ENCODE measurements at places on chromosomes 3 and 15. TPM values are rescaled to one million over a fixed set of nuclear protein-coding genes. Genes with fewer than 3 reads are reported as not detected.

DNA sequence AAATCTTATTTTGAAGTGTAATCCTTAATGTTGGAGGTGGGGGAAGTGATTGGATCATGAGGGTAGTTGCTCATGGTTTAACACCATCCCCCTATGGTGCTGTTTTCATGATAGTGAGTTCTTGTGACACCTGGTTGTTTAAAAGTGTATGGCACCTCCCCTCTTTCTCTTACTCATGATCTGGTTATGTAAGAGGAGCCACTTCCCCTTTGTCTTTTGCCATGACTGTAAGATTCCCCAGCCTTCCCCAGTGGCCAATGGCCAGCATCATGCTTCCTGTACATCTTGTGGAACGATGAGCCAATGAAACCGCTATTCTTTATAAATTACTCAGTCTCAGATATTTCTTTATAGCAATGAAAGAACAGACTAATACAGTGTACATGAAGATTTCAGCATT is 39.8 kb upstream of the GMNC start:
- DNase-seq = no peak

DNA sequence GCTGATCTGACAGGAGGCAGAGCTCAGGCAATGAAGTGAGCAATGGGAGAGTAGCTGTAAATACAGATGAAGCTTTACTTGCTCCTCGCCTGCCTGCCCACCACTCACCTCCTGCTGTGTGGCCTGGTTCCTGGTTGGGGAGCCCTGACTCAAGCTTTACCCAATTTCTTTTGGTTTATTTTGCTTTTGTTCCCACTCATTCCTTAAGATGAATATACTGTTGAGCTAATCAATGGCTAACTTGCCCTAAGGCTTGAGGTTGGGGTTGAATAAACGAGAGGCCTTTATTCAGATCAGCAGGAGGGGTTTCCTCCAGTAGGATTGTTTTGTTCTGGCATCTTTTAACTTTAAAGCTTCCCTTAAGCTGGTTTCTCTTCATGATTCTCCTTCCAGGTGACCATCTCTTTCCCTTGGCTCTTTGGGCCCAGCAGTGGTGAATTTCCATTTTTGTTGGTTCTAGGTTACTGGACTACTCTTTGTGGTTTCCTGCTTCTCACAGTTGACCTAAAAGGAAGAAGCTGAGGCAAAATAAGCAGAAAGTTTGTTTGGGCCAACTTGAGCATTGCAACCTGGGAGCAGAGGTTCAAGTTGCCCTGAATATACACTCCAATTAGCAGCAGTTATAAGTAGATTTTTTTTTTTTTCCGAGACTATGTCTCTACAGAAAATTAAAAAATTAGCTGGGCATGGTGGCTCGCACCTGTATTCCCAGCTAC is 44.4 kb downstream of the STARD9 start:
- no peak for DNase-seq

DNA sequence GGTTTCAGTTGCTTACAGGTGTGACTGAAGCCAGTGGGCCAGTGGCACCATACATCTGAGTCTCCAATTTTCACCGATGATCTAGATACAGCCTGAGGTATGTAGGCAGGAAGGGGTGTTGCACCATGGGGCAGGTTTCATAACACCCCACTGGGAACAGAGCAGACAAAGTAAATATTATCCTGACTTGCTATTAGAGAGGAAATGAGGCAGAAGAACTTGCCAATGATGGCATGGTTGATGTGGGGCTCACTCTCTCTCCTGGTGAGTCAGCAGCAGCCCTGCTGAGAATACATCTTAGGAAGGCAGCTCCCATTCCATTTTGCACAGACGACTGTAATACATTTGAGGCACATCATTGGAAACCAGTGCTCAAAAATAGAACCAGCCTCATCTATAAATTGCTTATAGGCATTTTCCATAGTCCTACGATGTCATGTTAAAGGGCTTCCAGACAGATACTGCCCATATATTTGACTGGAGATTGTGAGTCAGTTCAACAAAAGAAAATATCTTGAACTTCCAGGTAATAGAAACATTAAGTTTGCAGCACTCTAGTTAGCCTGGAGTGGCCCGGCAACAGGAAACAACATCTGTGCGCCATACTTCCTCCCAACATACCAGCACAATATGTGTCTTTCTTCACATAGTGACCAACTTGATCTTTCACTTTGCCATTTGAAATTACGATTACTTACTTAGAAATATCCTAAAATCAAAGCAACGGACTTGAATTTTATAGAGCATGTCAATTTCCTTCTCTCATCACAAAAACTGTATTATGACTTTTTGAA is 175.5 kb downstream of the NECTIN3 start:
- DNase-seq = no peak

Gene ARPP21
- not detected for polyA plus RNA-seq

Gene CHRFAM7A
- polyA plus RNA-seq = 4.1 TPM

GRCh38 chr3:133455281-133455680 is 55.4 kb downstream of the BFSP2 start:
- no peak for DNase-seq

Gene CD86
- polyA plus RNA-seq = 3.4 TPM

GRCh38 chr15:70566989-70567388 is 196.4 kb downstream of the UACA start:
- DNase-seq = no peak

Gene ASB14
- polyA plus RNA-seq = 1.9 TPM

GRCh38 chr3:54772746-54773145 is 155.1 kb downstream of the LRTM1 start:
- no peak for DNase-seq

Gene TMEM40
- 2.0 TPM for polyA plus RNA-seq

DNA sequence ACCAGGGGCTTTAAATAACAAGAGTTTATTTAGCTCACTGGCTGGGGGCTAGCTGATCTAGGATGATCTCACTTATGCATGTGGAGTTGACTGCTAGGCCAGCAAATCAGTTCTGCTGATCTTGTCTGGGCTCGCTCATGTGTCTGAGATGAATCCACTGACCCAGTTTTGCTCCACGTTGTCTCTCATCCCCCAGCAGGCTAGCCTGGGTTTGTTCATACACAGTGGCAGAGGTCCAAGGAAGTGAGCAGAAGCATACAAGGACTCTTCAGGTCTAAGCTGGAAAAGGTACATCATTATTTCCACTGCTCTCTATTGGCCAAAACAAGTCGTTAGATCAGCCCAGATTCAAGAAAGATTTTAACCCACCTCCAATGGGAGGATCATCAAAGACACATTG is 238.0 kb downstream of the PLCL2 start:
- DNase-seq = no peak

DNA sequence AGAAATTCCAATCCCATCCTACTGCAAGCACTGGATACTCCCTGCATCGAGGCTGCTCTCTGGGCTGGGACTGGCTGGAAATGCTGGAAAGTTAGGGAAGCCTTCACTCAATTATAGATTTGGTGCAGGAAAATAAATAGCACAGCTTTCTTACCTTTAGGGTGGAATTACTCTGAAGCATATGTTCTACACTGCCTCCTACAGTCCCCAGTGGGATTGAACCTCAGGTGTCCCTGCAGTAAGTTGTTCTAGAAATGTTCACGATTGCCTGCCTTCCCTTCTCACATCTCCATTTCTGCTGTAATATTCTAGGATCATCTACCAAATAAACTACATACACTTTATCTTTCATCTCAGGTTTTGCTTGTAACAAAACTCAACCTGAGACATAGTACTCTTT is 536.7 kb upstream of the LMCD1 start:
- DNase-seq = no peak

DNA sequence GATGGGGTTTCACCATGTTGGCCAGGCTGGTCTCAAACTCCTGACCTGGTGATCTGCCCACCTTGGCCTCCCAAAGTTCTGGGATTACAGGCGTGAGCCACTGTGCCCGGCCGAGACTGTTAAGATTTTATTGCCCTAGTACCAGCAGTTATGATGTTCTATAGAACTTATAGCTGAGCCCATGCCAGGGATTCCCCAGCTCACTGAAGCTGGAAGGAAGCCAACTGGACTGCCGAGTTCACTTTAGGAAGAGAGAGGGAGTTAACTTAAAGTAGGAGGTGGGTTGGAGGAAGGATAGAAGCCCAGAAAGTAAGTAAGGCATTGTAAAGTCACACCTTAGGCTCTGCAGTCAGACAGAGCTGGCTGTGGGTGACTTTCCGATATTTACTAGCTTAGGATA is 101.1 kb upstream of the BOC start:
- no peak for DNase-seq

DNA sequence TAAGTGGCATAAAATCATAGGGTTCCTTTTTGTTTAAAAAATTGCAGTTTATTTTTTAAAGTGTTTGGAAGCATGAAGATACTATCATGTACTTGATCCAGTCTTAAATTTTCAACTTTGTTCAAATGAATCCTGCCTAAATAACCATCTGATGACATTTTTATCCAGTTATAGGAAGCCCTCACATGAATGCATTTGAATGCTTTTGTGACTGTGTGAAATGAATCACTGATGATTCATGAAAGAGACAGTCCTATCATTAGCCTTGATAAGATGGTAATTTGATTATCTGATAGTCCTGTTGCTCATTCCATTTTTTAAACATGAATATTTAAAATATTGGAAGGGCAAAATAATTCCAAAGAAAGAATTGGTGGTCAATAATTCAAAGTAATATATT is 401.9 kb upstream of the ROBO2 start:
- no peak for DNase-seq

Gene SNUPN
- polyA plus RNA-seq = 26.8 TPM

Gene KBTBD12
- polyA plus RNA-seq = 2.1 TPM

Gene GOLGA8R
- 13.7 TPM for polyA plus RNA-seq

DNA sequence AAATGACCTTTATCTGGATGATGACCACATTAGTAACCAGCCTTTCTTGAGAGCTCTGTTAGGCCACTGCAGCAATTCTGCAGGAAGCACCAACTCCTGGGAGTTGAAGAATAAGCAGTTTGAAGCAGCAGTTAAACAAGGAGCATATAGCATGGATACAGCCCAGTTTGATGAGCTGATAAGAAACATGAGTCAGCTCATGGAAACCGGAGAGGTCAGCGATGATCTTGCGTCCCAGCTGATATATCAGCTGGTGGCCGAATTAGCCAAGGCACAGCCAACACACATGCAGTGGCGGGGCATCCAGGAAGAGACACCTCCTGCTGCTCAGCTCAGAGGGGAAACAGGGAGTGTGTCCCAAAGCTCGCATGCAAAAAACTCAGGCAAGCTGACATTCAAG is 252.8 kb upstream of the GOLGA6L4 start:
- DNase-seq = no peak

- DNase-seq = no peak
Observed at GRCh38 chr3:120442975-120443517, 7.7 kb downstream of the FSTL1 start.

DNA sequence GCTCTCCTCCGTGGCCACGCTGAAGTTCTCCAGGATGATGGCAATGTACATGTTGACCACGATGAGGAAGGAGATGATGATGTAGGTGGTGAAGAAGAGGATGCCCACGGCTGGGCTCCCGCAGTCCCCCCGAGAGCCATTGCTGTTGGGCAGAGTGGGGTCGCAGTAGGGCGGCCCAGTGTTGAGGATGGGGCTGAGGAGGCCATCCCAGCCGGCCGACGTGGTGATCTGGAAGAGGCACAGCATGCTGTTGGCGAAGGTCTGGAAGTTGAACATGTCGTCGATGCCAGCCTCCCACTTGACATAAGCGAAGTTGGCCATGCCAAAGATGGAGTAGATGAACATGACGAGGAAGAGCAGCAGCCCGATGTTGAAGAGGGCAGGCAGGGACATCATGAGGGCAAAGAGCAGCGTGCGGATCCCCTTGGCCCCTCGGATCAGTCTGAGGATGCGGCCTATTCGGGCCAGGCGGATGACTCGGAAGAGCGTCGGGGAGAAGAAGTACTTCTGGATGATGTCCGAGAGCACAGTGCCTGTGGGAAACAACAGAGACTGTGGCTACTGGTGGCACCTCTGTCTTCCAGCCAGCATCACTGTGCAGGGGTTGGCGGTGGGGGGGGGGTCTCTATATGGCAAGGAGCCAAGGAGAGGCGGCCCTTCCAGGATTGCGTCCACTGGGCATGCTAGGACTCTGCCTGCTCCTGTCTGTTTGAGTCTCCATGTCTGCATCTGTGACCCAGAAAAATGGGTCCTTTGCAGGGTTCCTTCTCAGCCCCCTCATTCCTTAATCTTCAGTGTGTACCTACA is 55.1 kb downstream of the EXOG start:
- no peak for DNase-seq

- DNase-seq = no peak
Observed at GRCh38 chr3:158846803-158847451, 45.1 kb downstream of the MFSD1 start.

DNA sequence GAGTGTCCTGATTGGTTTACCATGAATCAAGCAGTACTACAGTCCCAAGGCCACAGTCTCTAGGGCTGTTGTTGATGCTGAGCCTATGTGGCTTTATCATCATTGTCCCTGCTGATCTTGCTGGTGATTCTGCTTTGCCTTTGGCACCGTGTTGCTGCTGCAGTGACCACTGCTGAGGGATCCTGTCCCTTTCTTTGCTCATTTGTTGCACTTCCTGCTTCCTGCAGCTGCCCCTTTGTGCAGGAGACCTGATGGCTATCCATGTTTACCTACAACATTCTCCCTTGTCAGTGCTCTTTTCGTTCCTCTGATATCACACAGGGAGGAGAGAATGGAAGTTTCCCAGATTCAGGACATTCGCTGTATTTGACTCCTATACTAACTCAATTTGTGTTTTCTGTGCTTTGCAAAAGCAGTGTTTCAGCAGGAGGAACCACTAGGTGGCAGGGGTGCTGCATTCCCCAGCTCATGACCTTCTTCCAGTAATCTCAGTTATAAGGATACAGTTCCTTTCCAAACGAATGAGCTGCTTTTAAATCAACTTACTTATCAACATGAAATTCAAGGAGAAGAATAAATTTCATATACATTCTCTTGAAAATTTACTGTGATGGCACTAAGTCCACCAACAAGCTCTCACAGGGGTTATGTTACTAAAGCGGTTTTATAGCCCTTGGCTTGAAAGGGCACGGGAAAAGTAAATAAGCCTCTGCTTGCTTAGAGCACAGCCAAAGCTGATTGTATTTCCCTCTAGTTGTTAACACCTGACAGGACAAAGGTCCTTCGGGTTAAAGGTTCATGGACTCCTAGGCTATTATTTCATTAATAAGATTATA is 9.7 kb upstream of the THUMPD3 start:
- DNase-seq = peak; percentile 66

- DNase-seq = peak; percentile 29
Observed at GRCh38 chr3:175288621-175289020, 429.5 kb downstream of the NAALADL2 start.

Gene FNDC3B
- 52.1 TPM for polyA plus RNA-seq

GRCh38 chr3:46276497-46277099 is 34.3 kb downstream of the CCR3 start:
- no peak for DNase-seq

- no peak for DNase-seq
Observed at GRCh38 chr15:26864664-26865191, 2.1 kb upstream of the GABRA5 start.

- no peak for DNase-seq
Observed at GRCh38 chr3:11199902-11200845, 45.9 kb downstream of the HRH1 start.

DNA sequence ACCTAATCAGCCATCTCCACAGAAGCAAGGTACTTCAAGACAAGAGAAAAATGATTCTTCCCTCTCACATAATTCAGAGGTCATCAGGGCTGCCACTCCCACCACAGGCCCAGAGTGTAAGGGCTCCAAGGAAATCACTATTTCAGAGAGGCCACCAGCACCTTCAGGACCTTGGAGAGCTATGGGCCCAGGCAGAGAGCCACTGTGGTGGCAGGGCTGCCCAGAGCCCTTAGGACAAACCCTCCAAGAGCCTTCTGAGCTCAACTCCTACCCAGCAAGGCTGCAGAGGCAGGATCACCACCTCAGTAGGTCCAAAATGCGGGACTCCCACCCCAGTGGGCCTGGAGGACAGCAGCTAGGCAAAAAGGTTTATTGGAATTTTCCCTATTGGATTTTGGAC is 17.9 kb upstream of the FAN1 start:
- no peak for DNase-seq

All from right lung (tissue), 10 donors.